Stimulated activated CD8-positive, alpha-beta memory T cell treated with anti-CD3 and anti-CD28 coated beads, Interleukin-7, amount 100 ng/mL, for 1 hour (primary cell): ENCODE measurements at places on chromosomes 5 and 9.

GRCh38 chr5:171149333-171149732 lies 159.7 kb upstream of the TLX3 start:
- DNase-seq, result no peak

- DNase-seq, result no peak
Observed at GRCh38 chr5:112065781-112066180, 308.8 kb upstream of the NREP start.

- DNase-seq, result no peak
Observed at GRCh38 chr5:124007675-124008398, 495.9 kb downstream of the CSNK1G3 start.

- no peak for DNase-seq
Observed at GRCh38 chr5:78747055-78747454, 98.5 kb upstream of the LHFPL2 start.

- DNase-seq, result no peak
Observed at GRCh38 chr5:10599862-10600284, 36.0 kb downstream of the ANKRD33B start.

DNA sequence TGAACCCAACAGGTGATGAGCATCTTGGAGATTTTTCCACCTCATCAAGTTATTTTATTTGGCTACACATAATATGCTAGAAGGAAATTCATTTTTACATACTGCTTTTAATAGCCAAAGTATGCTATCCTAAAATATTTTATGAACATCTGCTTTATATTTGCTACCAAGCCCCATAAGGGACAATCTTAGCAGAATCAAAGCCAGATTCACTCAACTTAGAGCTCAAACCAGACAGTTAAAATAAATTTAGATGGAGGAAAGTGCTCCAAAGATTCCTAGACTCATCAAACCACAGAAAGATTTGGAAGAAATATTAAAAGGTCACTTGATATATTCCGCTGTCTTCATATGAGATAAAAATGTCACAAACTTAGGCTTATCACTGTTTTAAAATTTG lies 637.1 kb upstream of the CCNG1 start:
- no peak for DNase-seq

- no peak for DNase-seq
Observed at GRCh38 chr5:15585128-15585527, 85.1 kb downstream of the FBXL7 start.

DNA sequence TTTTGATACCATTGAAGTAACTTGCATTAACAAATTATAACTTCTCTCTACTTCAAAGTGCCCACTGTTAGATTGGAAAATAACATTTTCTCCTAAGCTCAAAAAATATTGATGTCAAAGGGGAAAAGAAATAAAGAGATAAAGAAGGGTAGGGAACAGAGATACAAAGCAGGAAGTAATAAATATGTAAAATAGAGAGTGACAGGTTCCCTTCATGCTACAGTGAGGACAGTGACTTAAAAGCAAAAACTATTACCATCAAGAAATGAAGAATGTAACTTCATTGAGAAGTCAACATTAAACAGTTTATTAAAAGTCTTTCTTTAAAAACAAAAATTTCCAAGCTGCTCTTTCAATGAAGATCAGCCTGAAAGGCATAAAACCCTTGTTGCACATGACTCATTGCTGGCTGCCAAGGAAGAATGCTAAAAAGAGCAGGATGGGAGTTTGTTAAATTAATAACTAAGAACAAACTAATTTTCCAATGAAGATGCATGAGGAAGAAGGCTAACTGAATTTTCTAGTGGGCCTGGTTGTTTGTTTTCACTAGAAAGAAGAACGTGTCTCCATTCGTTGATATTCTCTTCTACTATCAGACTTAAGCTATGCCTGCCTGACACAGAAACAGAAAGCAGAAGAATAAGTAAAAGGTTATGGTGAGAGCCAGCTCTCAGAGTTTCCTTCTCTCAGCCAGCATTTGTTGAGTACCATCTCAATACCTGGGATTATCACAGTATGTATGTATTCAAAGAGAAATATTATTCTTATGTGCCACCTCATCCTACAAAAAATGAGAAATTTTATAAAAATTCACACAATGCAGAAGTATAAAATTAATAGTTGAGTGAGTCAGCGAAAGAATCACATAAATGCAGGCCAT lies 197.8 kb upstream of the NREP start:
- DNase-seq, result no peak

- no peak for DNase-seq
Observed at GRCh38 chr9:75365196-75365595, 276.9 kb downstream of the OSTF1 start.

DNA sequence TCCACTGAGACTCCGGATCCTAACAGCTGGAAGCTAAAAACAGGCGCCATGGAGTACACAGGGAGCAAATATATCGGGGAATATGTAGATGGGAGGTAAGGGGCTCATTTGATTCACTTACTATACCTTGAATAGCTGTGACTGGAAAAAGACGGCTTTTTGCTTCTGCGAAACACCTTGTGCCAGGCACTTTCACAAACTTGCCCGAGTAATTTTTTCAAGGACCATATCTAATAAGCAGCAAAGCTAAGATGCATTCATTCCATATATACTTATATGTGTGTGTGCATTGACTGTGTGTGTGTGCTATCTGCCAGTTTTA lies 178 bp downstream of the MORN5 start:
- no peak for DNase-seq

- no peak for DNase-seq
Observed at GRCh38 chr5:158116965-158117364, 258.0 kb upstream of the CLINT1 start.

GRCh38 chr9:107173422-107174180 lies 109.5 kb upstream of the RAD23B start:
- DNase-seq, result no peak

DNA sequence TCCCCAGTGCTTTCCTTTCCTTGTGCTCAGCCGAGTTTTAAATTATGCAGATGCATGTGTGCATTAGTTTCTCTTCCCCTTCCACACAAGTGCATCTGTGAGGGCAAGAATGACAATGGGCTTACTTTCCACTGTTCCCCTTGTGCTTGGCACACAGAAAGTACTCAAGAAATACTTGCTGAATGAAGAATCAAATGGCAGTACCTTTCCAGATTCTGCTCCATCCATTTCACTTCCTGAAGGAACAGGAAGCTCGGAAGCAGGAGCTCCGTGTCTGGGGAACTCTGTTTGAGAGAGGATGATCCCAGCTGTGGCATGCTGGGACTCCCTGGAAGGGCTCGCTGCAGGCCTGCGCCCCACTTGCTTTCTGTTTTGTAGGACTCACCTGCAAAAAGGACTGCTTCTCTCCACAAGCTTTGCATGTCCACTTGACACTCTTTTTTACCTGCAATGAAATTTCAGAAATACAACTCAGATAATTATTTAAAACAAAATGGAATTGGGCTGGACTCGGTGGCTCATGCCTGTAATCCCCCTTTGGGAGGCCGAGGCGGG lies 5.5 kb downstream of the MRNIP start:
- DNase-seq, result no peak

DNA sequence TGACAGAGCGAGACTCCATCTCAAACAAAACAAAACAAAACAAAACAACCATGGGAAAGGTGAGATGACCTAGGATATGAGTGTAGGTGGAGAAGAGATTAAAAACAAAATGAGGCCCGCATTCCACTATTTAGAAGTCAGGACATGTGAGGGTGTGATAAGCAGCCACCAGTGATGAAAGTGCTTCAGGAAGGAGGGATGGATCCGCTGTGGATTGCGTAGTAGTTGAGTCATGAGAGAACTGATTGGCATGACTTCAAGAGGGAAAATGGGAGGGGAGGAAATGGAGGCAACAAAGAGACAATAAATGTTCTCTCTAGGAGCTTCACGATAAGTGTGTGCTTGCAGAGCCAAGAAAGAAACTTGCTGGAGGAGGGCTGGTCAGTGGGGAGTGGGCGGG lies 367.6 kb downstream of the ARL15 start:
- DNase-seq, result no peak

DNA sequence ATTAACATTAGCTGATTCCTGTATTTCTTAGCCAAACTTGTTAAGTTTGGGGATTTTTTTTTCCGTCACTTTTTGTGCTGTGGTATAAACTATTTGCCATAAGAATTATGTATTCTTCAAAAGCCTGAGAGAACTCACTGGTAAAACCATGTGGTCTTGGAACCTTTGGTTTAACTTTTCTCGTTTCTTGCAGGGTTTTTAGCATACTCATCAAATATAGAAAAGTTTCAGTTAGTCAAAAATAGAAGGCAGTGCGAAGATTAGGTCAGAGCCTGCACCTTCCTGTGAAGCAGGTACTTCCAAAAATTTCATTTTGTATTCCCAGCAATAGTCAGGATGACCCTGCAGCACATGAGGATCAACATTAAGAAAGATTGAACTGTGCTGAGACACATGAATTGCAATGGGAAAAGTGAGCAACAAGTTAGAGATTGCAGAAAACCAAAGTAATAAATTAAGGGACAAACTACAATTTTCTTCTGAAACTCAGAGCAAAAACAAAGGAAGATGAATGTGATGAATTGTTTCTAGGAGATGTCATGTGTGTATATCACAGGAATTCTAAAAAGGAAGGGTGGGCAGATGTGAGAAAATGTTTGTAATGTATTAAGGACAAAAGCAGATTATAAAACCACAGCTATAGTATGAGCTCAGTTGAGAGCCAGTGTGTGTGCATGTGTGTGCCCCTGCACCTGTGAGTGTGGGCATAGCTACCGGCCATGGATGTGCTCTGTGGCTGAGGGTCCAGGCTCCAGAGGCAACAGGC lies 102.2 kb downstream of the ANGPTL2 start:
- no peak for DNase-seq

DNA sequence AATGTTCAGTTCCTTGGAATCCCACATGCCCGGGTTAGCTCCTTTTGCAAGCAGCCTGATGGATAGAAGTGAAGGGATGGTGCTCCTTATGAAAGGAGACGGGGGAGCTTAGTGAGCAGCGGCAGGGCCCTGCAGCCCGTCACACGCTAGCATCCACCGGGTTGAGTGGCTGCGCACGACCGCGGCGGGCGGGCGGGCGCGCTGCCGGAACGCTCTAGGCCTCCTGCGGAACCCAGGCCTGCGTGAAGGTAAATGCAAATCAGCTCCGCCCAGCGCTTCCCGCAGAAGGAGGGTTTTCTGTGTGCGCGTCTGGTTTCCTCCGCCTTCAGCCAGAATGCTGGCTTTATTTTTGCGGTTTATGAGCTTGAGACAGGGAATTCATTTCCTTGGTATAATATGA lies 19.8 kb downstream of the IL12B start:
- DNase-seq, result no peak

DNA sequence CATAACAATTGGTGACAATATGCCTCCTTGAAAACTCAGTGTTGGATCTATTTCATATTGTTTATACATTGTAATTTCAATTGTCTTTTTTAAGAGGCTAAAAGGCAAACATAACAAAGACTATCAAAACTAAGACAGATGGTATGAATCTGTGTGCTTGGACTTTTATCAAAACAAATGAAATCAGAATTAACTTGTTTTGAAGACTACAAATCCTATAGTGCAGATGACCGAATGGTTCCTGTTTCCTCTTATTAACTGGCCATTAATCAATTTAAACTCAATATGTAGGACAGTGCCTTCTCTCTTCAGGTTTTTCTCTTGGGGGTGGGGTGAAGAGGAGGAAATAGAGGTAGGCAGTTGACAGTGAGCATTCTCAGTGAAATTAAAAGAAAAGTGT lies 366.9 kb upstream of the GRAMD2B start:
- DNase-seq, result no peak

GRCh38 chr9:119175581-119175980 lies 193.7 kb downstream of the BRINP1 start:
- no peak for DNase-seq

DNA sequence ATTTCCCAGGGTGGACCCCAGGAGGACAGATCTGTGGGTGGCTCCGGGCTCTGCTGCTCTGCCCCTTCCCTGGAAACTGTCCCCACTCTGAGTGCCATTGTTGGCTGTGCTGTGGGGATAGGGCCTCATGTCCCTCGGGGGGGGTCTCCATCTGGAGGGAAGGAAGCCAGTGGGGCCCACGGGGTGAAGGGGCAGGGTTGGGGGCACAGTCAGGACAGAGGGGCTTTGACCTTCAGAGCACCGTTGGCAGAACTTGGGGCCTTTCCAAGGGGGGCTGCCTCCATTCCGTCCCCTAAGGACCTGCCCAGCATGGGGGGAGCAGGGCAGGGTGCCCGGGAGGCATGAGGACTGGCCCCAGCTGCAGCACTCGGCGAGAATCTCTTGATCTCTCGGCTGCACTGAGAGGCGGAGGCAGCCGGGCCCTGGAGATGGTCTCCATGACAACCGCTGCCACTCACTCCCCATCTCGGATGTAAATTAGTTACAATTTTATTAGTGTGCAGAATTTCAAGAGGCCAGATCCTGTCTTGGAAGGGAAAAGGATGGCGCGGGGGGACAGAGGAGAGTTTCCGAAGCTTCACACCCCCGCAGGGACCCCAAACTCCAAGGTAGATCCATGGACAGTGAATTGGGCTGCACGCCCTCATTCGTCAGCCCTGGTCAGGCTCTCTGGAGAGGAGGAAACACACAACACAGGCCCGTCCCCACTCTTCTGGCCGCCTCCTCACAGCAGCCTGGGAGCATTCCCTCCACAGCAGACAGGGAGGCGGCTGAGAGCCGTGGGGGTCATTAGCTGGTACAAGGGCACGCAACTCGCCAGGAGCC lies 216.2 kb upstream of the IER5L start:
- DNase-seq, result no peak

GRCh38 chr5:38666668-38667498 lies 110.4 kb upstream of the LIFR start:
- no peak for DNase-seq
